ENCODE measurements at places on chromosomes 4 and X. TPM values are rescaled to one million over a fixed set of nuclear protein-coding genes. Genes with fewer than 3 reads are reported as not detected.

Gene TRIM75
- total RNA-seq: not detected

Gene SSX2
- total RNA-seq: not detected

Gene FHIP1A
- 0.80 TPM for total RNA-seq

Gene SCML2
- total RNA-seq: 4.4 TPM

Gene FGFBP2
- total RNA-seq: not detected

Gene WDFY3
- 167 TPM for total RNA-seq

Gene GLRA3
- total RNA-seq: not detected

Gene AMER1
- total RNA-seq: 2.8 TPM

Gene REELD1
- total RNA-seq: not detected

All from thoracic aorta endothelial cell (primary cell).